ENCODE measurements at places on chromosomes 12 and 14. TPM values are rescaled to one million over a fixed set of nuclear protein-coding genes. Genes with fewer than 3 reads are reported as not detected.

GRCh38 chr14:61581955-61582615 lies 113.2 kb upstream of the HIF1A start:
- H3K27ac ChIP-seq: no peak overlapping the region
- no peaks in the 10 kb centered on the region for H3K27me3 ChIP-seq
- peaks cover 7% of the 10 kb centered on the region for H3K4me1 ChIP-seq
- H3K36me3 ChIP-seq: no peaks in the 10 kb centered on the region
- H3K4me3 ChIP-seq: no peak overlapping the region

Gene SUPT16H
- 36.8 TPM for polyA plus RNA-seq

DNA sequence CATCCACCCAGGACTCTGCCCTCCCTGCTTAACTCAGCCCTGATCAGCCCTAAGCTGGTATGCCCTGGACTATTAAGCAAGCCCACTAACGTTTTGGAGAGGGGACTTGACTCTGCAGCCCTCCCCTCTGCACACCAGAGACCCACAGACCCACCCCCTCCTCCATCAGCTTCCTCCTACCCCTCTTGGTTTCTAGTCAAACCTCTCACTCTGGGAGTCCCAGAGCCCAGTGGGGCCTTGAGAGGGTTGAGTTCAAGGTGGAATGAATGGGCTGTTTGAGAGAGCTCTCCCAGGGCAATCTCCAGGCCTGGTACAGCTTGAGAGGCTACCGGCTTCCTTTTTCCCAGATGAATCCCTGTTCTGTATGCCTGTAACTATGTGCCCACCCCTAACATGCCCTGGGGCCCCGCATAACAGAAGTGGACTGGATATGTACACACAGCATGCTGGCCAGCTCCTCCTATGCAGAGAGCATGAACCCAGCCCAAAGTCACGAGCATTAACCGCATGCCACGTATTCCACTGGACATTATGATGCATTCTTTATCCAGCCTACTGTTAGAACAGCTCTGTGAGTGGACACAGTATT lies 43.6 kb downstream of the IRF2BPL start:
- H3K4me1 ChIP-seq: no peaks in the 10 kb centered on the region
- no peak for DNase-seq
- H3K4me3 ChIP-seq: no peak overlapping the region
- H3K27me3 ChIP-seq: no peaks in the 10 kb centered on the region
- no peak overlapping the region for H3K27ac ChIP-seq
- H3K36me3 ChIP-seq: no peaks in the 10 kb centered on the region

DNA sequence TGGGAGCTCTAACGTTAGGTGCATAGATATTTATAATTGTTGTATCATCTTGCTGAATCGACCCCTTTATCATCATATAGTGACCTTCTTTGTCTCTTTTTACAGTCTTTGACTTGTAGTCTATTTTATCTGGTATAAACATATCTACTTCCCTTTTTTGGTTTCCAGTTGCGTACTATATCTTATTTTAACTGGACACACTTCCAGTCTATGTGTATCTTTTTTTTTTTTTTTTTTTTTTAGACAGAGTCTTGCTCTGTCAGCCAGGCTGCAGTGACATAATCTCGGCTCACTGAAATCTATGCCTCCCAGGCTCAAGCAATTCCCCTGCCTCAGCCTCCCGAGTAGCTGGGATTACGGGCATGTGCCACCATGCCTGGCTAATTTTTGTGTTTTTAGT lies 41.9 kb upstream of the ZFP36L1 start:
- H3K4me1 ChIP-seq: no peaks in the 10 kb centered on the region
- H3K27ac ChIP-seq: no peak overlapping the region
- no peak for DNase-seq
- H3K4me3 ChIP-seq: no peak overlapping the region
- peaks cover 4% of the 10 kb centered on the region for H3K36me3 ChIP-seq

- no peaks in the 10 kb centered on the region for H3K4me1 ChIP-seq
- no peaks in the 10 kb centered on the region for H3K36me3 ChIP-seq
- no peaks in the 10 kb centered on the region for H3K27me3 ChIP-seq
Measured at GRCh38 chr12:27488479-27488878, 35.5 kb upstream of the PPFIBP1 start.

- no peaks in the 10 kb centered on the region for H3K36me3 ChIP-seq
- H3K27ac ChIP-seq: no peak overlapping the region
- no peaks in the 10 kb centered on the region for H3K27me3 ChIP-seq
- DNase-seq: no peak
Measured at GRCh38 chr12:25352083-25352918, 101.6 kb upstream of the KRAS start.

Gene VAMP1
- 44.0 TPM for polyA plus RNA-seq

DNA sequence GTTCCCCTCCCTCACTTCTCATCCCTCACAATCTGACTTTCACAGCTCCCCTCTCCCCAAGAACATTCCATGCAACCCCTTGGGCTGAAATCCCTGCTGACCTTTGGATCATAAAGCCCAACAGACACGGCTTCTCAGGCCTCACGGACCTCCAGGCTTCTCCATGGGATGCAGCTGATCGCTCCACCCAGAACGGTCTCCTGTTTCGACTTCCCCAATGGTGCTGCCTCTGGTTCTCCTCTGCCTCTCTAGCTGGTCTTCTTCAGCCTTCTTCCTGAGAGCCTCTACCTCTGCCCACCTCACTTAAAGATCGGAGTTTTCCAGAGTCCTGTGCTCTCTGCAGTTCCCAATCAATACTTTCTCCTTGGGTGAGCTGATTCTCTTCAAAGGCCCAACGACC lies 17.8 kb upstream of the PRMT8 start:
- H3K4me3 ChIP-seq: no peak overlapping the region
- H3K27ac ChIP-seq: no peak overlapping the region
- no peaks in the 10 kb centered on the region for H3K36me3 ChIP-seq
- H3K4me1 ChIP-seq: no peaks in the 10 kb centered on the region
- no peak for DNase-seq

- no peaks in the 10 kb centered on the region for H3K27me3 ChIP-seq
- no peaks in the 10 kb centered on the region for H3K4me1 ChIP-seq
- no peak overlapping the region for H3K27ac ChIP-seq
- H3K4me3 ChIP-seq: no peak overlapping the region
- H3K36me3 ChIP-seq: no peaks in the 10 kb centered on the region
Measured at GRCh38 chr12:109630815-109631214, 57.2 kb downstream of the MVK start.

Gene RAB15
- 8.1 TPM for polyA plus RNA-seq

- H3K4me3 ChIP-seq: no peak overlapping the region
- H3K27me3 ChIP-seq: no peaks in the 10 kb centered on the region
- H3K36me3 ChIP-seq: no peaks in the 10 kb centered on the region
- H3K4me1 ChIP-seq: no peaks in the 10 kb centered on the region
Measured at GRCh38 chr12:78726854-78727253, 137.7 kb upstream of the SYT1 start.

DNA sequence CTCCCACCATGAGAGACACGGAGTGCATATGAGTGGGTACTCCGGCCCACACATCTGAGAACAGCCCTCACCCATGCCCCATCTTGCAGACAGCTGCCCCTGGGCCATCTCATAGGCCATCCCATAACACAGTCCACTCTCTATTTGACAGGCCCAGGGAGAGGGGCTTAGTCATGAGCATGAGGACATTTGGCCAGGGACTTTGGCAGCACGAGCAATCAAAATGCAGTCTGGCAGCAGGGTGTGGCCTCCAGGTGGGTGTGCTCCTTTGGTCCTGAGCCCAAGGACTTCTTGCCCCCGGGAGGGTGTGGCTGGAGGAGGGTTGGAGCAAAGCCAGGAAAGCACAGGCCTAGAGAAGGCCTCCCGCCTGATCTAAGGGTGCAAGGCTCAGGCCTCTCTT lies 25.6 kb downstream of the EMP1 start:
- H3K36me3 ChIP-seq: no peaks in the 10 kb centered on the region

- no peak overlapping the region for H3K4me3 ChIP-seq
- no peaks in the 10 kb centered on the region for H3K36me3 ChIP-seq
- H3K27me3 ChIP-seq: no peaks in the 10 kb centered on the region
- H3K4me1 ChIP-seq: peaks cover 2% of the 10 kb centered on the region
Measured at GRCh38 chr12:88518863-88519403, 61.3 kb downstream of the KITLG start.

Gene HELB
- polyA plus RNA-seq: 0.13 TPM

DNA sequence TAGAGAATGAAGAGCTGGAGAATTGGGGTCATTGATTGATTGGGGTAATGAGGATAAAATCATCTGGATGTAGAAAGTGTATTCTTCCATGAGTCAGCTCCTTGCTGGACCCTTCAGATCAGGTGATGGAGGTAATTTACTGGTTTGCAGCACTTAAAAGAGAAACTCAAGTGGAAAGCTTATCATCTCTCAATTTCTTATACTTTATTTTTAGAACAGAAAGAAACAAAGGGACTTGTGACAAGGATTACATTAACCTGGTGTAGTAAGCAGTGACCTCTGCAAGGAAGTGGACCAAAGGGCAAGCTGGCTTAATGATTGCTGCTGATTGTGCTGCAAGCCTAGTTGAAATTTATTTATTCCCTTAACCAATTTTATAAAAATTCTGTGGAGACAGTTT lies 405.0 kb downstream of the TRHDE start:
- no peaks in the 10 kb centered on the region for H3K27me3 ChIP-seq
- DNase-seq: no peak
- no peak overlapping the region for H3K27ac ChIP-seq
- no peaks in the 10 kb centered on the region for H3K4me1 ChIP-seq

Gene PRKCH
- polyA plus RNA-seq: 34.9 TPM

- no peak overlapping the region for H3K4me3 ChIP-seq
- H3K27me3 ChIP-seq: no peaks in the 10 kb centered on the region
- DNase-seq: no peak
- no peaks in the 10 kb centered on the region for H3K36me3 ChIP-seq
Measured at GRCh38 chr12:118237908-118238307, 102.0 kb downstream of the PEBP1 start.

DNA sequence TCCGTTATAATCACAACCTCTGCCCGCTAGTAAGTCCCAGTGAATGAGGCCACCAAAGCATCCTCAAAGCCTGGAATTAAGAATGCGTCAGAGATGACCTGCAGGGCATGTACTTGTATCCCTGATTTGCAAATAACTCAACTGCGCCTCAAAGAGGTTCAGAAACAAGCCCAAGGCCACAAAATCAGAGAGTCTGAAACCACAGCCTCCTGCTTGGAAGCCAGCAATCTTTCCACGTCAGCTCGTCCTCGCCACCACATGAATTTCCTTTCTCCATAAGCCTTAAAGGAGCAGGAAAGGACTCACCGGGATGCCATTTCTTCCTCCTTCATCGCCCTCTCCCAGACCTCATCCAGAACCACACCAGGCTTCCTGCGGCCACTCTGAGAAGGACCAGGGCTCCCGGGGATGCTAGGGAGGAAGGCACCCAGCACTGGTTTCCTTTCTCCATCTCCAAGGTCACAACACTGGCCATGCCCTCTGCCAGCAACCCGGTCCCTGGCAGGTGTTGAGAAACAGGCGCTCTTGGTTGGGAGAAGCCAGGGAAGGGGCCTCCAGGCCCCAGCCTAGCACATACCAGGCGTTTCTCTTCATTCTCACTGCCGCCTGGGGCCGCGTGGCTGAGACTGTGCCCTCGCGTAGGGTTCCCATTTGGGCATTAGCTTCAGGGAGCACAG lies 191.2 kb upstream of the DIO3 start:
- no peak overlapping the region for H3K27ac ChIP-seq
- DNase-seq: no peak
- peaks cover 2% of the 10 kb centered on the region for H3K27me3 ChIP-seq
- no peaks in the 10 kb centered on the region for H3K4me1 ChIP-seq
- H3K36me3 ChIP-seq: no peaks in the 10 kb centered on the region
- no peak overlapping the region for H3K4me3 ChIP-seq

Gene MYO1H
- not detected for polyA plus RNA-seq

Gene C2CD5
- 29.2 TPM for polyA plus RNA-seq

DNA sequence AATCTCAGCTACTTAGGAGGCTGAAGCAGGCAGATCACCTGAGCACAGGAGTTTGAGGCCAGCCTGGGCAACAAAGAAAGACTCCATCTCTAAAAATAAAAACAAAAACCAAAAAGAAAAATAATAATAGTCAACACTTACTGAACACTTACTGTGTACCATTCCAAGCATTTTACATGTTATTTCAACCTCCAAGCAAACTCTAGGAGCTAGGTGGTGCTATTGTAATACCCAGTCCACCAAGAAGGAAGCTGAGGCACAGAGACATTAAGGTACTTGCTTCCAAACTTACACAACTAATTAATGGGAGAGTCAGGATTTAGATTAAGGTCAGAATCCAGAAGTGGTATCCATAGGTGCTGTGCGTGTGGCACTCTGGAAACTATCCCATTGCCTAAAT lies 13.7 kb upstream of the OR6J1 start:
- H3K27me3 ChIP-seq: no peaks in the 10 kb centered on the region
- no peak overlapping the region for H3K4me3 ChIP-seq
- DNase-seq: no peak
- H3K27ac ChIP-seq: no peak overlapping the region
- no peaks in the 10 kb centered on the region for H3K4me1 ChIP-seq

GRCh38 chr12:26939192-26939832 lies 1.0 kb downstream of the FGFR1OP2 start:
- H3K4me1 ChIP-seq: no peaks in the 10 kb centered on the region
- no peaks in the 10 kb centered on the region for H3K27me3 ChIP-seq
- DNase-seq: no peak
- H3K27ac ChIP-seq: no peak overlapping the region
- H3K4me3 ChIP-seq: peak overlapping the region; percentile 96
- no peaks in the 10 kb centered on the region for H3K36me3 ChIP-seq

Gene KRT6C
- polyA plus RNA-seq: 0.08 TPM

GRCh38 chr12:106576848-106577247 lies 6.0 kb upstream of the RFX4 start:
- H3K27ac ChIP-seq: no peak overlapping the region
- no peaks in the 10 kb centered on the region for H3K27me3 ChIP-seq
- no peak overlapping the region for H3K4me3 ChIP-seq
- H3K36me3 ChIP-seq: no peaks in the 10 kb centered on the region

All from aorta (tissue), 5 donors.